ENCODE measurements at places on chromosomes 12 and 14.

- no peak for DNase-seq
Measured at GRCh38 chr12:43147878-43148277, 404.1 kb downstream of the ADAMTS20 start.

GRCh38 chr14:33521192-33521591 is 429.7 kb downstream of the EGLN3 start:
- no peak for DNase-seq

DNA sequence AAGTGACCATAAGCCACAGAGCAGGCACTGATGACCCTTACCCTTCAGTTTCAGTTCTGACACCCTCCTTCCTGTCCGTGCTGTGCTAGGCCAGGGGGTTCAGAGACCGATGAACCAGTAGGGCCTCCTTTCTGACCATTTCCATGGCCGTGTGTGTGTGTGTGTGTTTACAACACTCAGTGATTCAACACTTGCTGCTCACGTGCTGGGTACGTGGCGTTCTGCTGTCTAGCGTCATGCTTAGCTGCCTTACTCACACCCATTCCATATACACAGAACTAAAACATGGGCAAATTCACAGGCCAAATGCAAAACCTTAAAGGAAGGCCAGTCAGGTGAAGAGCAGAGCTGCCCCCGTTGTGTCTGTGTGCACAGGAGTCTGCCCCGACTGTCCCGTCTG is 67.5 kb downstream of the DNAH10 start:
- peak; percentile 46 for DNase-seq

- DNase-seq, result no peak
Measured at GRCh38 chr12:124165695-124166094, 129.2 kb upstream of the RFLNA start.

DNA sequence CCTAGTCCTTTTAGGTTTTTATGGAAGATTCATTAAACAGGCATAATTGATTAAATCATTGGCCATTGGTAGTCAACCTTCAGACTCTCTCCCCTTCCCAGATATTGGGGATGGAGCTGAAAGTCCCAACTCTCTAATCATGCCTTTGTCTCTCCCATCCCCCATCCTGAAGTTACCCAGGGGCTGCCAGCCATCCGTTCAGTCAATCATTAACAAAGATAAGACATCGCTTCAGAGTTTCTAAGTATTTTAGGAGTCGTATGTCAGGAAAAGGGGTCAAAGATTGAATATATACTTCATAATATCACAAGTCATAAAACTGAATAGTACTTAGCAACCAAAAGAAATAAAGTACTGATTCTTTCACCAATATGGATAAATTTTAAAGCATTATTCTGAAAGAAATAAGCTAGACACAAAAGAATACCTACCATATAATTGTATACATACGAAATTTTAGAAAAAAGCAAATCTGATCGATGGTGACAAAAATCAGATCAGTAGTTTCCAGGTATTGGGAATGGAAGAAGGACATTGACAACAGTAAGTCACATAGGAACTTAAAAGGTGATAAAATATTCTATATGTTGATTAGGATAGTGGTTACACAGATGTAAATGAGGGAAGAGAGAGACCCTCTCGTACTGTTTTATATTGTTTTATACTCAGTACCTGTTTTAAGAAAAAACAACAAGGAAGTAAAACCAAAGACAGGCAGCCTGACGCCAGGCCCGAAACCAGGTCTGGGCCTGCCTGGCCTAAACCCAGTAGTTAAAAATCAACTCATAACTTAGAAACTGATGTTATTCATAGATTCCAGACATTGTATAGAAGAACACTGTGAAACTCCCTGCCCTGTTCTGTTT is 414.4 kb downstream of the DAD1 start:
- no peak for DNase-seq

DNA sequence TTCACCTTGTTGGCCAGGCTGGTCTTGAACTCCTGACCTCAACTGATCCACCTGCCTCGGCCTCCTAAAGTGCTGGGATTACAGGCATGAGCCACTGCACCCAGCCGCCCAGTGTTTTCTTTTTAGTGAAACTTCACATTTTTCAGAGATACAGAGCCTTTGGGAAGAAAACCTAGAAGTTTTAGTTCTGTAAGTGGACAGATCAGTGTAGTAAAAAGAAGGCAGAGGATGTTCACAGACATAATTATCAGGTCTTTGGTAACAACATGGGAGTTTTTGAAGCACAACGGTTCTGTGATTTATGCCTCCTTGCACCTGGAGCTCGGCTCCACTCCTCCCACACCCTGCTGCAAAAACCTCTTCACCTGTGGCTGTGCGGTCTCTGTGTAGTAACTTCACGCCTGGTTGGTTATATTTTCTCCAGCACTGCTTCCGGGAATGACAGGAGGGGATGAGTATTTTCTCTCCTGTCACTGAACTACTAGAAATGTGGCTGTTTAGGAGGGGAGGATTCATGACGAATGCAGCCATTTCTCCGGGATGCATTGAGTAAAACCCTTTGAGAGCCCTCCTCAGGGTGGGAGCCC is 67.0 kb downstream of the ARF6 start:
- no peak for DNase-seq

GRCh38 chr14:35133542-35134328 is 11.4 kb downstream of the PRORP start:
- DNase-seq, result no peak

- no peak for DNase-seq
Measured at GRCh38 chr12:53172352-53172751, 8.2 kb upstream of the ZNF740 start.

DNA sequence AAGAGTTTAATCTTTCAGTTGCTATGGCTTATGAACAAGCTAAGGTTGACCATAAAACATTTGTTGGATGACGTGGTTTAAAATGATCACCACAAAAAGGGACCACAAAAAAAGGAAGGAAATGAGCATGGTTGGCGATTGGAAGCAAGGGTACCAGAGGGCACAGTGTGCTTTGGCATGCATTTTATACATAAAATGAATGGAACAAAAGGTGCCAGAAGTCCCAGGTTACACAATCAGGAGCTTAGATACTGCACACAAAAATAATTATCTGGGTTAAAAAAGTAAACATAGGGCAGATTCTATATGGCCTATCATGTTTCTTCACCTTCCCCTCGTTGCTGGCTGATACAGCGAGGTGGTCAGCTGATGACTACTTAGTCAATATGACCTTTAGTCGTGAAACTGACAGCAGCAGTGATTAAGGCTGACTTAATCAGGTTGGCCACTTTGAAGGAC is 50.7 kb downstream of the ZC3H14 start:
- no peak for DNase-seq

DNA sequence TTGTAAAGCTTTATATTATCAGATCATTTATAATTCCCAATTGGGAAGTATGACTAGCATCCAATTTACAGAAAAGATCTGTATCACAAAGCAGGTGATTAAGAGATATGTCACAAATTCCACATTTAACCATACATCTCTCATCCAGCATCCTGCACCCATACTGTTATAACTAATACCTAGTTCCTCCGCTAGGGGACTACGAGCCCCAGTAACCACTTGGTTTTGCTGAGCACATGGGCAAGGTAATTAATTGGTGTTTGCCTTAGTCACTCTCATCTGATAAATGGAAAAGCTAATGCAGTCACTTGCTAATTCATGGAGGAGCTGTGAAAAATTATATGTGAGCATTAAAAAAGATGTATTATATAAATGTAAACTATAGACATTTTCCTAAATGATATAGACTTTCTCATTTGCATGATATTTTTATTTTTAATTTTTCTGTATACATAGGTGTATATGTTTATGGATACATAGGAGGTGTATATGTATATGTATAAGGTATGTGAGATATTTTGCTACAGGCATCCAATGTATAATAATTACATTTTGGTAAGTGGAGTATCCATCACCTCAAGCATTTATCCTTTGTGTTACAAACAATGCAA is 1031.8 kb downstream of the GALC start:
- no peak for DNase-seq

DNA sequence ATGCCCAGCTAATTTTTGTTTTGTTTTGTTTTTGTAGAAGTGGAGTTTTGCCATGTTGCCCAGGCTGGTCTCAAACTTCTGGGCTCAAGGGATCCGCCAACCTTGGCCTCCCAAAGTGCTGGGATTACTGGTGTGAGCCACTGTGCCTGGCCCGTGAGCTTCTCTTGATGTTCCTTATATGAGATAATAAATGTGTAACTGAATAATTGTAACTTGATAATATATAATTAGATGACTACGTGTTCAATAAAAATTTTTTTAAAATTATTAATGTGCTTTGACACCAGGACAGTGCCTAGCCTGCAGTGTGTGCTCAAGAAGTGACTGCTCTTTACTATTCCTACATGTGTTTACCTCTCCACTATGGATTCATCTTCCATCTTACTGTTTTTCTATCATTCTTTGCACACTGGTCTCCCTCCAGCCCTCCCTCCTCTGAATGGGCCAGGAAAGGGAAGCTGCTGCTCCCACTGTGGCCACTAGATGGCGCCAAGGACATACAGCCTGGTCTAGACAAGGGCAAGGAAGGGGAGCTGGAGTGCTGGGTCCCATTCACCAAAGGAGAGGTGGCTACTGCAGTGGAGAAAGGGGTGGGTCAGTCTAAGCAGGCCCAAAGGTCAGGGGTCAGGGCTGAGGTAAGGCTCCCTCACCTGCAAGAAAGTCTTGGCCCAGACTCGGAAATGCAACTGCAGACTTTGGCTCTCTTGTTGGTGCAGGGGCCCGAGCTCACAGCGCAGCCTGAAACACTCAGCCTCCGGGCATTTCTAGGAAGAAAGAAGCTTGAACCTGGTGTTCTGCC is 14.7 kb upstream of the ZNF385A start:
- no peak for DNase-seq

DNA sequence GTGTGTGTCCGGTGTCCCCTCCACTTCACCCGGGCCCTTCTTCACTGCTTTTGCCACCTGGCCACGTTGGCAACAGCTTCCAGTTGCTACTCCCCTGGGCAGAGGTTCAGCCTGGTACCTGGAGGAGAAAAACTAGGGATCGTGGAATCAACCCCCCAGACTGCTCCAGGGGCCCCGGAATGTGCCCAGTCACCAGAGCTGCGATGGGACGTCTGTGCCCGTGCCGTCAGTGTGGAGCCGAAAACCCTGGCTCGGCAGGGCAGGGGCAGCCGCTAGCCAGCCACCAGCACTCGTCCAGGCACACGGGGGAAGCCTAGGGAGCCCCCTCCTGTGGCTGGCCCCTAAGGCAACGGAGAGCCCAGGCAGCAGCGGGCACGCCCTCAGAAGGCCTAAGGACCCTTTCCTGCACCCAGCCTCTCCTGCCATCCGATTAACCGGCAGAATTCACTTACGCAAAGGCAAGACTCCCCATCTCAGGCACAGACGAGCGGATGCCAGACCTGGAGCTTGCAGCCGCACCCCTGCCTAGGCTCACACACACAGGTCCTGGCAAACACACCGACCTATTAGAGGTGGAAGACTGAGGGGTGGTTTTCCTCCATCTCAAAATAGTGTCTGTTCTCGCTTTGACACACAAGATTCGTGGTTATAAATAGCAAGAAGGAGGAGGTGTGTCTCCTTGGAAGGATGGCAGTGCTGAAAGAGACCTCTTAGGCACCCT is 62.6 kb downstream of the FBXL14 start:
- DNase-seq, result no peak

GRCh38 chr12:48160046-48160445 is 2.7 kb upstream of the ASB8 start:
- no peak for DNase-seq

DNA sequence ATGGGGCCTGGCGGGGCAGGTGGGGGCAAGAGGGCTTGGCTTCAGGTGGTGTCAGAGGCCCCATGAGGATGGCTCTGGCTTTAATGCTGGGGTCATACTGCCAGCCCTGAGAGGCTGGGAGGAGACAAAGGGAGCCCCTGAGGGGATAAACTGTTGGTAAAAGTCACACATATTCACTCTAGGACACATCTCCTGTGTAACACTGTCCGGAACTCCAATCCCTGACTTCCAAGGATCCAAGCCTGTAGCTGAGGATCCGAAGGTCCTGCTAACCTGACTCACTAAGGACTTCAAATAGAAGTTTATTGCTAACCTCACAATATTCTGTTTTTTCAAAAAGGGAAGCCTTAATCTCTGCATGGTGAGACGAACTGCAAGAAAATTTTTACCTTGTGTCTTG is 39.2 kb upstream of the GPR68 start:
- no peak for DNase-seq

- no peak for DNase-seq
Measured at GRCh38 chr12:108649669-108650068, 16.0 kb upstream of the SELPLG start.

- no peak for DNase-seq
Measured at GRCh38 chr14:105490267-105490571, 827 bp upstream of the TEDC1 start.

DNA sequence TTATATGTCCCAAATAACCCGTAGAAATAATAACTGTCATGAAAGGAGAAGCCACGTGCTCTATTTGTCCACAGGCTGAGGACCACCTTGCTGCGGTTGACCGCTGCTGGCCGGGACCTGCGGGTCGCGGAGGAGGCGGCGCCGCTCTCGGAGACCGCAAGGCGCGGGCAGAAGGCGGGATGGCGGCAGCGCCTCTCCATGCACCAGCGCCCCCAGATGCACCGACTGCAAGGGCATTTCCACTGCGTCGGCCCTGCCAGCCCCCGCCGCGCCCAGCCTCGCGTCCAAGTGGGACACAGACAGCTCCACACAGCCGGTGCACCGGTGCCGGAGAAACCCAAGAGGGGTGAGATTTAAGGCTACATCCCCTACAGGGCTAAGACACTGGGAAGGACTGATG is 21.0 kb downstream of the RPGRIP1 start:
- no peak for DNase-seq

DNA sequence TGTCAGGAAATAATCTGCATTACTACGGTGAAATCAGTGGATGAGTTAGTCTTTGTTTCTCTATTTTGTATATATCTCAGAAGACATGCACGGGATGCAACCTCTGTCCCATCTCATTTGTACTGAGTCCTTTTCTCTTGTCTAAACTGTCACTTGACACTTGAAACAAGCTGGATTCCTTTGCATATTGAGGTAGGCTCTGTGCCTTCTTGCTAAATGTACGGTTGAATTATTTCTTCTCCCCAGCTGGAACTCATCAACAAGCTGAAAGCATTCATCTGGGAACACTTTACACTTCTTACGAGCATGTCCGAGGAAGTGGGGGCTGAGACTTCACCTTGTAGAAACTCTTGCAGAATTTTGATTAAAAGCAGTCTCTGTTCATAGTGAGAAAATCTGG is 119.5 kb downstream of the VEZT start:
- DNase-seq, result no peak

Data from vagina (tissue), 2 donors.